Activated CD4-positive, CD25-positive, alpha-beta regulatory T cell (primary cell): ENCODE measurements at places on chromosomes 12 and 14.

DNA sequence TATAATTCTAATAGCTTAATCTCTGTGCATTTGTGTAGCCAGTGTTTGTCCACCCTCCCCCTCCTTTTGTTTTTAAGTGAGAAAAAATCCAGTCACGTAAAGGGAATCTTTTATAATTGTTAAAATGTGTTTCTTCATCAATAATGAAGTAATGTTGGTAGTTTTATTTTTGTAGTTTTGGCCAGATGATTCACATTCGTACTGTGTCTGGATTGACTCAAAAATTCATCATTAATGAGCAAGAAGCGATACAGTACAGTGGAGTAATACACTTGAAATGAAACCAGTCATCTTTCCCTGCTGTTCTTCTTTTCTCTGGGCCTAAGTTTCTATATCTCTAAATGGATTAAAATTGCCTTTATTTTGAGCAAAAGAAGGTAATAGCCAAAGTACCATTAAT, 86.5 kb downstream of the SRGAP1 start:
- DNase-seq: no peak

GRCh38 chr12:13149411-13149810, 45.9 kb upstream of the GSG1 start:
- DNase-seq: no peak

- DNase-seq: no peak
These were observed 12.4 kb downstream of the ERG28 start for GRCh38 chr14:75648066-75648838.

- no peak for DNase-seq
These were observed 84.1 kb downstream of the KIF26A start for GRCh38 chr14:104222396-104223036.

GRCh38 chr14:54354096-54354495, 42.7 kb upstream of the CDKN3 start:
- DNase-seq: no peak

DNA sequence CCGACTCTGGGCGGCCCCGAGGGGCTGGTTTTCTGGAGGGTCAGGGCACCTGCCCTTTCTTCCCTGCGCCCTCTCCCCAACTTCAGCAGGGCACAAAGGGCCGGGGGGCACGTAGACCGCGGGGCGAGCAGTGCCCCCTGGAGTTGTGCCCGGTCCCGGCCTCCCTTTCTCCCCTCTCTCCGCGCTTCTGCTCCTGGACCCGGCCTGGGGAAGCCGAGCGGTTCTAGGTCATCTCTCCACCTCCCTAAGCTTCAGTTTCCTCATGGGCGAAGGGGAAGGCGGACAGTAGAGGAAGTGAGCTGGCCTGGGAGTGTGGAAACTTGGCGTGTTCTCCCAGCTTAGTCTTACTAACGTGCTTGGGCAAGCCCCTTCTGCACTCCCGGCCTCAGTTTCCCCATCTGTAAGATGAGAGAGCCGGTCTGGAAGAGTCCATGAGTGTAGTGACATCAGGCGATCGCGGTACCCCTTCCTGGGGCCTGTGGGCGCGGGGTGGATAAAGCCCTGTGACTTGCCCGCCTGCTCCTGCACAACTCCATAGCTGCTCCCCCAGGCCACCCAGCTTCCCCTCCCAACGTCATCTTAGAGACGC, 158.6 kb upstream of the PARP11 start:
- DNase-seq: no peak

DNA sequence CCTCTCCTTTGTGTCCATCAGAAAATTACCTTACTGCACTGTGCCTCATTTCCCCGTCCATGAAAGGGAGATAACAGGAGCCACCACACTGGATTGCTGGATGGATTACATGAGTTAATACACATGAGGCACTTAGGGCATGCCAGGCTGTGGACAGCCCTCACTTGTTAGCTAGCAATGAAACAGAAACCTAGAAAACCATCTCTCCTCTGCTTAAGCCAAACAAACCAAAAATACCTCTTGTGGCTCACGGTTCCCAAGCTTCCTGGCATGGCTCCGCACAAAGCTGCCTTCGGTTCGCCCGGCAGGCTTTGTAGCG, 660 bp upstream of the HCFC2 start:
- no peak for DNase-seq

DNA sequence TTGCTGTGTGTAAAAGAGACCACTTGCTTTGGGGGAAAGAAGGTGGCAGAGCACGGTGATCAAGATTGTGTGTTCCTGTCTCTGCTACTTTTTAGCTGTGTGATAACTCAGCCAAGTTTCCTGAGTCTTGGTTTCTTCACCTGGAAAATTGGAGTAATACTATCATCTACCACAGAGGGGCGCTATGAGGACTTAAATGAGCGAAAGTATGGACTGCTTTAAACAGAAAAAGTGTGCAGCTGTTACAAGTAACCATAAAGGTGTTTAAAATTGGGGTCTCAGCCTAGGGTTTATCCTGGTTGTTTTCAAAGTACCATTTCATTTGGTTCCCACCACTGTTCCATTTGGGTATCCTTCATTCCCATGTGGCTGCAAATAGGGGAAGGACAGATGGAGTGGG, 65.9 kb upstream of the WSCD2 start:
- no peak for DNase-seq

DNA sequence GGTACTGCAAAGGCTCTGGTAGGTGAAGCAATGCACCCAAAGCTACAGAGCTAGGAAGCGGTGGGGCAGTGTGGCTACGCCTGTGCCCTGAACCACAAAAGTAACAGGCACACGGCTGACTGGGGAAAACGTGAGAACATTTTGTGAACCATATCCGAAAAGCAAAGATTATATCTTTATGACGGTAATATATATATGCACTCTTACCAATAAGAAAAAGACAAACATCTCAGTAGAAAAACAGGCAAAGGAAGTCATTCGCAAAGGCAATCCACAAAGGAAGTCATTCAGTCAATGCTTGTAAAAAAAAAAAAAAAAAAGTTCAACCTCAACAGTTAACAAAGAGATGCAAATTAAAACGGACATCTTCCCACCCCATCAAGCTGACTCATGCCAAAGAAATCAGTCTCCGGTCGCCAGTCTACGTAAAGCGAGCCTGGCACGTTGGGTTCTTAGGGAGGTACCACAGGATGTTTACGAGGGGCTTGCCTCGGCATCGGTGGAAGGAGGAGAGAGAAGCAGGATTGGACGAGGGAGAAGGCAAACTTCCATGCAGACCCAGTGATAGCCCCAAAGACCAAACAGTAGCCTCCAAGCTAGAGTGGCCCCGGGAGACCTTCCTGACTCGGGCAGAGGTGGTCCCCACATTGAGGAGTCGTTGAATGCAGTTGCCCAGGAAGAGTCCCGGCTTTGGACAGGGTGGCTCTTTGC, 39.4 kb upstream of the PPP2R5C start:
- DNase-seq: peak; percentile 52

DNA sequence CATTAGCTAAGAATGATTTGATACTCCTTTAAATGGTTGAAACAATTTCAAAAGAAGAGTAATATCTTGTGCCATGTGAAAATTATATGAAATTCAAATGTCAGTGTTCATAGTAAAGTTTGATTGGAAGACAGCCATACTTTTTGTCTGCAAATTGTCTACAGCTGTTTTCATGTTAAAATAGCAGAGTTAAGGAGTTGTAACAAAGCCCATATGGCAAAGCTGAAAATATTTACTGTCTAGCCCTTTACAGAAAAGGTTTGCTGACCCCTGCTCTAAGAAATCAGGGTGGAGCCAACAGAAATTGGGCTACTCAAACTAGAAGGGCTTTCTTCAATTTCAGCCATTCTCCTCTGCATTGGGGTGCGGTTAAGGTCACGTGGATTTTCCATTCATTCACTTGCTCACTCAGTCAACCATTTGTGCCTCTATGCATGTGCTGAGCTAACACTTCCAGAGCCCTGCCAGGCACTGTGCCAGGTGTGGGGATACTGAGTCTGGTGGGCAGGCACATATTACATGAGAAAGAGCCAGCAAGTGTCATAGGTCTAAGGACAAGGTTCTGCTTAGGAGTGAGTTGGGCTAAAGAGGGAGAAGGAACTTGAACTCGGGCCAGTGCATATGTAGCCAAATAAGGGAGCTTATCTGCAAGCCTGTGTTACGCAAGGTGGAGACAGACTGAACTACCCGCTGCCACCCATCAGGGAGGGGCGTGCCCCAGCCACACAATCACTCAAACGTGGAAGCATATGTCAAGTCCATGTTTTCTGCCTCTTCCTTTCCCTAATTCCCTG, 139.8 kb upstream of the NOS1 start:
- DNase-seq: no peak

- DNase-seq: no peak
These were observed 16.7 kb downstream of the TRHDE start for GRCh38 chr12:72288911-72289310.

- no peak for DNase-seq
These were observed 181.6 kb downstream of the CHST11 start for GRCh38 chr12:104638218-104638850.

DNA sequence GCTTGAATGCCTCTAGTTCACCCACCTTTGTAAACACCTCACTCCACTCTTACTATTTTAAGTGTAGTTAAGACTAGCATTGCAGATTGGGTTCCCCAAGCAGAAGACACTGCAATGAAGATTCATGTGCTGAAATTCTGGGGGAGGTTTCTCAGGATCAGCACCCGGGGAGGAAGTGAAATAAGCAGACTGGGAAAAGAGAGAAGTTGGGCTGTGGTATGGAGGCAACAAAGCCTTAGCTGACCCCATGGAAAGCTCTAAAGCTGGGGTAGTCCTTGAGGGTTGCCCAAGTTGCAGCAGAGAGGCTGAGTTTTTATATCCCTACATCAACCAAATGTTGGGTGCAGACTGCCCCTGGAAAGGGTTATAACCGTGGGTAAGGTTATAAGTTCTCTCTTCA, 23.9 kb upstream of the IGF1 start:
- no peak for DNase-seq

- DNase-seq: no peak
These were observed 246.9 kb downstream of the DPF3 start for GRCh38 chr14:72646861-72647528.

DNA sequence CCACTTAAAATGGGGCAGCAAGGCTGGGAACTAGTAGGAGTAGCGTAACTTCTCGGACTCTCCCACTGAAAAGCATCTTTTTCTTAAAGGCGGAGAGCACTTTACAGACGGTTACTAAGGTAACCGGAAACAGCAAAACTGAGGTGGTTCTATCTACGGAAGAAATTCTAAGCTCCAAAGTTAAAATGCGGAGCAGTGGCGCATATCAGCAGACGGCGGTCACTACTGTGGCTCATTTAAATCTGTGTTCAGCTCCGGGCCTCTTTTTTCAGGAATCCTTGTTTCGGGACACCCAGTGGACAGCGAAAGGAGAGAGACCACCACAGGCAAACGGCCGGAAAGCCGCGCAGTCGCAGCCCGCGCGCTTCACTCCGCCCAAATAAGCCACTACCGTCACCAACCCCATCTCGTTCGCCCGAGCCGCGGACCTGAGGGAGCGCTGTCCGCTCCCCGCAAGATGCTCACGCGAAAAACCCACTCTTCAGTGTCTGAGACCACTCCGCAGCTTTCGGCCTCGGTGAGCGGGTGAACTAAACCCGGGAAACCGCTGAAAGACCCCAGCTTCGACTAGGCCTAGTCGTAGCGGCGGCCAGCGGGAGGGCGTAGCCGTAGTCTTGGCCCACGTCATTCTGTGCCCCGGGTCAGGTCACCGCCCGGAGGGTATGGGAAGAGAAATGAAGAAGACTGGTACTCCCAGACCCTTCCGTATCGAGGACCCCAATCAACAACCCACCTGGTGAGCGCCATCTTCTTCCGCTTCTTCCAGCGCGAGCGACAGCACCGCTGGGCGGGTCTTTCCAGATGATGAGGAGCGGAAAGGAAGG, at the start of gene SNW1:
SNW1 (minus strand) TSS at position 776 of the 824 bp plus-strand sequence; CDS start at position 747, 29 bp downstream.
- peak; percentile 78 for DNase-seq

DNA sequence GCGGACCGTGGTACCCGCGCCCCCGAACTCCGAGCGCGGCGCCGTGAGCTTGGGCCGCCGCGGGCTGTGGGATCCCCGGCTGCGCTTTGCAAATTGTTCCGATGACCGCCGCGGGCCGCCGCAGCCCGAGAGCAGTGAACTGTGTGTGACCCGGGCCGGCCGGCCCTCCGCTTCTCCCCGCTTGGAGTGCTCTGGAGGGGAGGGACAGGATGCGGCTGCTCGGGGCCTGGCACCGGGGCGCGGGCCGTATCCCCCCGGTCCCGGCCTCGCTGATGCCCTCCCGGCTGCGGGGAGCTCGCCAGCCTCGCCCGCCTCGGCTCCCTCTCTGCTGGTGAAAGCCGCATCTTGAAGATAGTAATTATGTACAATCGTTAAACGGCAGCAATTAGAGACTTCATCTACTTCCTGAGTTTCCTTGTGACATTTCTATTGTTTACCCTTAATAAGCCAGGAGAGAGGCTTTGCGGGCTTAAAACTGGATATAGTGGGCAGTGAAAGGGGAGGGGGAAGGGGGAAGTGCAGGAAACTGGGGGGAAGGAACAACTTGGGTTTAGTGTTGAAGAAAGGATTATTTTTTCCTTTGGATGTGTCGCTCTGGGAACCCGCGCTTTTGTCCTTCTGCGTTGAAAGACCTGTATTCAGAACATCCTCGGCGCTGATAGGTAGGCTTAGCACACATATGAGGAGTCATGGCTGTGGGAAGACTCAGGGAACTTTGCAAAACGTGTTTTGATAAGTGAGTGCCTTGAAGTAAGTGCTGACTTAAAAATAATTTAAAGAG, 1.2 kb downstream of the PELI2 start:
- DNase-seq: no peak

DNA sequence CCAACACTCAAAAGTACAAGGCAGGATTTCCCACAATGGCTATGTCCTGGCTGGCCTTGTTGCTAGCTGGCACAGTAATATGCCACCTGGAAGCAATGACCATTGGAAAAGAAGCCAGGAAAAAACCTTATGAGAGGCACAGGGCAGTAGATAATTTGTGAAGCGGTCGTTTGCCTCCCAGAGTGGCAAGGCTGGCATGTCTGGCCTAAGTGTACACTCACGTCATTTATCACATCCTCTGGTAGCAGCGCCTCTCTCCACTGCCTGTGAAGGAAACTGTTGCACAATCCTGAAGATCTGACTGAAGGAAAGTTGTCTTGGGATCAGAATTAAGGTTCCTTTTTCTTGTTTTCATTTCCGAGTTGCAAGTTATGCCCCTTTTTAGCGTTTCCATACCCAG, 408.5 kb downstream of the ZFP36L1 start:
- no peak for DNase-seq

GRCh38 chr12:115835445-115835844, 442.0 kb downstream of the MED13L start:
- no peak for DNase-seq

DNA sequence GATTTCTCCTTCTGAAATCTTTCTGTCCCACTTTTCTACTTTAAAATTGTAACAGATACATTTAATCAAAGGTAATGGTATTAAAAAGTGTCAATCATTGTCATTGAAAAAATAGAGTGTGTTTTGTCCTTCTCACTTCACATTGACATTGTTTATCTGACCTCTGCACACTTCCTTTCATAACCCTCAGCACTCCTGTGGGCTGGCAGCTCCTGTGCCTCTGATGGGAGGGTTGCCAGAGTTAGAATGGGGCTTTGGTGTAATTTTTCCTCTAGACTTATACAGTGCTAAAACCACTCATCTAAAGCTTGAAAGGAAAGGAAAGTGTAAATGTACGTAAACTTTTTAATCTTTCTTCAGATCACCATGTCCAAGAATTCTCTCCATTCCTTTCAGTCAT, 23.7 kb downstream of the KCNA1 start:
- no peak for DNase-seq
